ENCODE measurements at places on chromosomes 3 and 15.

DNA sequence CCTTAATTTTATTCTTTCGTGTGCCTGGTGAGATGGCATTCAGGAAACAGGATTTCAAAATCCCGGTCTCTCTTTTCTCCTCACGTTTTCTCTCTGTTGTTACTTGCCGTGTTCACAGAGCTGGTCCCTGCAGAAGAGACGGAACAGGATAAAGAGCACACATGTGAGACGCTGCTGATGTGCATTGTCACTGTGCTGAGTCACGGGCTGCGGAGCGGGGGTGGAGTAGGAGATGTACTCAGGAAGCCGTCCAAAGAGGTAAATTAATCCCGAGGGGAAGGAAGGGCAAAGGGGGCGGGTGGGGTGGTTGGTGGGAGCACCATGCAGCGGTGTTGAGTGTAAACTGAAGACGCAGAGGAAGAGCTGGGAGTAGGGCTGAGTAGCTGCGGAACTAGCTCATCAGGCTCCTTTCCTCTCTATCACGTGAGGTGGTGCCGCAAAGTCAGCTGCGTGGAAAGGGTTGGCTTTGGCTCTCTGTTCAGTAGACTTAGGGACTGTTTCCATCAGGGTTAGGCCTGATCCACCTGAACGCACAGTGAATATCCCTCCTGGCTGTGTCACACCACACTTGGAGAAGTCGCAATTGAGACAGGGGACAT, 164.8 kb upstream of the BHLHE40 start:
- no peak for DNase-seq

DNA sequence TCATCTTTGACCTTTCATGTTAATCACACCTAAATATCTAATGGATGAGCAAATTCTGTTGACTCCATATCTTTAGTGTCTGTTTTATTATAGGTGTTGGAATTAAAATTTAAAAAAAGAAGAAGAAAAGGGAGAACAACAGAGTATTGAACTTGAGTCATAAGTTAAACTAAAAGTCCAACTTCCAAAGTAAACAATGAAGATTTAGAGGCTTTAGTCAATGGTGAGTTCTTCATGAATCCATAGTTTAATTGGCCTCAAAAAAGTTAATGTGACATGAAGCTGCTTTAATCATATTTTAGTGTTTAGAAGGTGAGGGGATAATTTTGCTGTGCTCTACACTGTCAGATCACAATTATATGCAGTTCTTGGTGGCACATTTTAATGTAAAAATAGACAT, 288.2 kb upstream of the RORA start:
- DNase-seq, result no peak

DNA sequence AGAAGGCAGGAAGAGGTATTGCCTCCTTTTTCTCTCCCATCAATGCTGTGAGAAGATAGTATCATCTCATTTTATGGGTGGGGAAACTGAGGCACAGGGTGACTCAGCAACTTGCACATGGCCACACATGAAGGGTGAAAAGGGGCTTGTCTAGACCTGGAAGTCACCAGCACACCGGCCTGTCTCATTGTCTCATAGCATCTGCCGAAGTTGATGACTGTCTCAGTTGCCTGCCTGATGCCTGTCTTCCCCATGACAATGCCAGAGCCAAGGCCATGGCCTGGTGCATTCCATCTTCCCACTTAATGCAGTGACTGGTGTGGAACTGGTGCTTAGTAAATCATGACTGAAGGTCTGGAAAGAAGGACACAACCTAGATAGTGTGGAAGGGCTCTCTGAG, 27.9 kb upstream of the PRR23E start:
- DNase-seq, result no peak

DNA sequence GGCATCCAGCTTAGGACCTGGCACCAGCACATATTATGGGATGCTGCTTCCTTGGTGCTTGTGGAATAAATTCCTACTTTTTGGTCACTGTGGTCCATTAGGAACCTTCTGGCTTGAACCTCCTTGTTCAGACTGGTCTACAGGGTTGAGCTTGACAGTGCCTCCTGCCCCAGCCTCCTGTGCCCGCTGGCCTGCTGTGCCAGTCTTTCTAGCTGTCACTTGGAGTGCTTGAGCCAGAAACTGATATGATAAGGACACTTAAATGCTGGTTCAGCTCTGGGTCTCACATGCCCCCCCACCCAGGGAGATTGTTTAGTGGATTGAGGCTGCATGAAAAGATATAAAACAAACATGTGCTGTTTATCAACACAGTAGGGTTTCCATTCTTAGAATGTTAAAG, 147.8 kb downstream of the SLCO3A1 start:
- DNase-seq, result no peak

GRCh38 chr3:18369551-18370185, 55.5 kb downstream of the SATB1 start:
- no peak for DNase-seq

- no peak for DNase-seq
Measured at GRCh38 chr15:76146812-76147211, 87.0 kb downstream of the TMEM266 start.

DNA sequence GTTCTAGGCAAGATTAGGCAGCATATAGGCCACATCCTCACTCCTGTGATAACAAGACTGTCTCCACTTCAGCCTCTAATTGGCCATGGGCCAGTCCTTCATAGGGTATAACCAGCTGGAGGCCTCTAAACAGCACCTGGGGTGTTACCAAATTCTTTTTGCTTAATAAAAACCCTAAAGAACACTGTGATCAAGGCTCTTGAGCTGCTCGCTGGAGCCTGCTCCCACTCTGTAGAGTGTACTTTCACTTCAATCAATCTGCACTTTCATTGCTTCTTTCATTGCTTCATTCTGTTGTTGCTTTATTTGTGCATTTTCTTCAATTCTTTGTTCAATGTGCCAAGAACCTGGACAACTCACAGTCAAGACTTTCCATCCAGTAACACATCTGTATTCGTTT, 36.2 kb upstream of the TOPBP1 start:
- DNase-seq, result no peak

GRCh38 chr3:151082880-151083838, 2.3 kb upstream of the MED12L start:
- no peak for DNase-seq

- DNase-seq, result no peak
Measured at GRCh38 chr3:29677421-29677820, 396.6 kb downstream of the RBMS3 start.

DNA sequence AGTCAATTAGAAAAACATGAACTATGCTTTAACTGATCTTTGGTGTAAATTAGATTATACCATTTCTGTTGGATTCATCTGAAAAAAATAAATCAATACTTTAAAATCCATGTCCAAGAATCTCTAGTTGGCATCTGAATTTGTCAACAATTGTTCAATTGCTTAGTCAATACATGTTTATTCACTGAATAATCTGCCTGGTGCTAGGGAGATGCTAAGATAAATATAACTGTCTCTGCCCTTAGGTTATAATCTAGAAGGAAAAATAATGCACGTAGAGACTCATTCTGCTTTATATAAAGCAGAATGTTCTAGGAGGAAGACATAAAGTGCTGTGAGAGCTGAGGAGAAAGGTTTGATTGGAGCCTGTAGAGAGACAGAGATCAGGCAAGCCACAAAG, 537.2 kb upstream of the IL12A start:
- DNase-seq, result no peak

- DNase-seq, result peak; percentile 34
Measured at GRCh38 chr15:57640930-57641682, 49.4 kb downstream of the MYZAP start.

GRCh38 chr3:26591926-26592325, 30.6 kb upstream of the LRRC3B start:
- no peak for DNase-seq

DNA sequence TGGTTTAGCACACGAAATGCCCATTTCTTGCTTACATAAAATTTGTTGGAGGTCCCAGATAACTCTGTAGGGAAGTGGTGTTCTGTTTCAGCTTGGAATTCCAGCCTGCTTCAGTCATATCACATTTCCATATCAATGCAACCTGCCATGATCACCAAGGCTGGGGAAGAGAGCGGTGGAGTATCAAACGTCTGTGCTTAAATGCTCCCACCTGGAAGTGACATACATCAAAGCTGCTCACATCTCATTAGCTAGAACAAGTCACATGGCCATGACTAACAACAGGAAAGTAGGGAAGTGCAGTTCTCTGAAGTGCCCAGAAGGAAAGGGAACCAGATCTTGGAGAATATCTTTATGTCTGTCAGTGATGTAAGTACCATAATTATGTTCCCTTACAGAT, 130.2 kb upstream of the CFAP20DC start:
- no peak for DNase-seq

All from kidney glomerular epithelial cell (primary cell).